ENCODE measurements at places on chromosomes 13 and 19.

- DNase-seq = no peak
These were observed 64.6 kb downstream of the CCNE1 start for GRCh38 chr19:29876414-29876813.

- DNase-seq = no peak
These were observed 13.0 kb upstream of the SPATA13 start for GRCh38 chr13:24147570-24147963.

DNA sequence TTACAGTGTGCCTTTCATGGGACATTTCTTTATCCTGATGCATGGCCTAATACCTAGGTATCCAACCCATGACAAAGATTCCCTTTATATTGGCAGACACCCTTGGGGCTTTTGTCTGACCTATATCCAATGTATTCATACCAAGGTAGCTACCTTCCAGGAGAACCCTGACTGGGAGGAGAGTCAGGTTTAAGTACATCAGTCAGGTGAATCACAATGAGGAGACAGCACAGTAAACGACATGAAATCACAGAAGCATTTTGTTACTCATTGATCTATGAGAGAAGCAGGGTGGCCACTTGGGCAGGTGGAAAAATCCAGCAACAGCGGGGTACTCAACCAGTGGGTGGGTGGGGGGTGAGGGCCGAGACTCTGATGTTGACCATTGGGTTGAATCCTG, 527.4 kb upstream of the ATXN8OS start:
- DNase-seq = no peak

DNA sequence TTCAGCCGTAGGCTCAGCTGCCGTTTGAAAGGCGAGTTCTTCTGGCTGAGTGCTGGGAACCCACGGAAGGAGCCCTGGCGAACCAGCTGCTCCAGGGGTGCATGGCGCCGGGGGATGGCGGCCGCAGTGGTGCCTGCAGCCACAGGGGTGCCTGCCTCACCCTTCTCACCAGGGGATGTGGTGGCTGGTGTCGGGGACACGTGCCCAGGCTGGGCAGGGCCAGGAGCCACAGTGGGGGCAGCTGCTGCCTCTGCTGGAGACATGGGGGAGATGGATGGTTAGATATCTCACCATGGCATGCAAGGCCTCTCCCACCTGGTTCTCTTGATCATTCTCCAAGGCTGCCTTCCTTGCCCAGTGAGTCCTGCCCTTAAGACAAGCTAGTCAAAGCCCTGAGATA, 17.1 kb downstream of the NUMBL start:
- DNase-seq = no peak

DNA sequence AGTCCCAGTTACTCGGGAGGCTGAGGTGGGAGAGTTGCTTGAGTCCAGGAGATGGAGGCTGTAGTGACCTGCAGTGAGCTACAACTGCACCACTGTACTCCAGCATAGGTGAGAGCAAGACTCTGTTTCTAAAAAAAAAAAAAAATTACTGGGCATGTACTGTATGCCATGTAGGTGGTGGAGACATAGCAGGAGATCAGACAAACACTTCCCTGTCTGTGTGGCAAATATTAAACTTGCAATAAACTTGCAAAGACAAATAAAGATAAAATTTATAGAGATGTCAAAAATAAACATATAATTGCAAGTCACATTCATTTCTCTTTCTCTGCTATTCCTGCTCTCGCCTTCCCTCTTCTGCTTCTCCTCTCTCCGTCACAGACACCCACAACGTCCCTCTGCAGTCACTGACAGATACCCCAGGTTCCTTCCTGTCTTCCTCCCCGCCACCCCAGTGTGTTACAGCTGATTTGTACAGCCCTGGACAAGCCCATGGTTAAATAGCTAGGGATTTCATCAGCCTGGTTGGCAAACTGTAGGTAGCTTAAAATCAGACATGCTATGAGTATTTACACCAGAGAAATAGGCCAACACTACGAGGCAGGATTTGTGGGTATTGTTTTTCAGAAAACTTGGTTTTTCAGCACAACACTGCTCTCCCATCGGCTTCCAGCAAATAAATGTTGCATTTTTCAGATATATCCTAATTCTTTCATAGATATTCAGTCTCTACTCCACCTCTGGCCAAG, 1.3 kb upstream of the CD177 start:
- no peak for DNase-seq

GRCh38 chr13:47112205-47112902, 215.5 kb upstream of the HTR2A start:
- no peak for DNase-seq

- DNase-seq = no peak
These were observed 19.4 kb downstream of the MYH14 start for GRCh38 chr19:50222691-50223438.

DNA sequence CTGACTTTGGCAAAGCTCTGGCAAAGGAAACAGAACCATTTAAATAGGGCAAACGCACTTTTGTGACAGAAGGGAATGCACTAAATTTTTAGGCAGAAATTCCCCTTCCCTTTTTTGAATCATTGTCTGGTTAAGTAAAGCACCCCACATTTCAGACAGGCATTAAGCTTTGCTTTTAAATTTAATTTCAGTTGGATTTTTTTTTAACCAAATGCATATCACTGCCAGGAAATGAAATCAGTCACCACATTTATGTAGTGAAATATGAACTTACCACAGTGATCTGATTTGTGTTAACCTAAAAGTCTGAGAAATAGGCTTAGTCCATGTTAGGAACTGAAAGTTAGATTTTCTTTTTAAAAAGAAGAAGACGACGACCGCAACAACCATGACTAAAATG, 10.8 kb downstream of the GPR183 start:
- DNase-seq = no peak

GRCh38 chr19:38649305-38650171, 2.1 kb downstream of the ACTN4 start:
- DNase-seq = no peak

GRCh38 chr19:872266-872951, 12.9 kb downstream of the CFD start:
- no peak for DNase-seq

GRCh38 chr19:7705387-7706187, 3.7 kb upstream of the FCER2 start:
- DNase-seq = no peak
